NT2/D1 (cell line): ENCODE measurements at places on chromosomes 4 and X.
A peak's percentile ranks its signal among the peaks of the same experiment; 100 is the strongest.

DNA sequence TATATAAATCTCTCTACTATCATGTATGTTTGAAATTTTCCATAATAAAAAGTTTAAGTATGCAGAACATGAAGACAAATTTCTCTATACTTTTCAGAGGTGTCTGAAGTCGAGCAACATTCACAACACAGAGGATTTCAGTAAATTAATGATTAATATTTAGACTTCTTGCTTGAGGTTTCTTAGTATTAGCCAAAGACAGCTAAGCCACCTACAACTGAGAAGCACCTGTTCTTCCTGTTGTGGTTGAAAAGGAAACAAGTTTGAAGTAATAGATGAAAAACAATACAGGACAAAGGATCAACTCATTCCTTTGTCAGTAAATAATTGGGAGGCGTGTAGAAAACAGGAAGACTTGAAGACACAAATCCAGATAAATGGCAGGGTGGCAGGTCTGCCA, 21.1 kb downstream of the SCML1 start:
- DNase-seq: no peak

- DNase-seq: no peak
Measured at GRCh38 chr4:107261241-107261874, 225.2 kb upstream of the DKK2 start.

- no peak for DNase-seq
Measured at GRCh38 chr4:76458297-76458696, 23.3 kb downstream of the SHROOM3 start.

DNA sequence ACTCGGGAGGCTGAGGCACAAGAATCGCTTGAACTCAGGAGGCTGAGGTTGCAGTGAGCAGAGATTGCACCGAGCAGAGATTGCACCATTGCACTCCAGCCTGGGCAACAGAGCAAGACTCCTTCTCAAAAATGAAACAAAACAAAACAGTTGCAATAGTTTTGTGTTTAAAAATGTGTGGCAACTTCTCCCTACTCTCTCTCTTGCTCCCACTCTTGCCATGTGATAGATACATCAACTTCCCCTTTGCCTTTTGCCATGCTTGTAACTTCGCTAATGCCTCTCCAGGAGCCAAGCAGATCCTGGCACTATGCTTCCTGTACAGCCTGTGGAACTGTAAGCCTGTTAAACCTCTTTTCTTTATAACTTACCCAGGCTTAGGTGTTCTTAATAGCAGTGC, 52.5 kb upstream of the INTU start:
- DNase-seq: no peak

DNA sequence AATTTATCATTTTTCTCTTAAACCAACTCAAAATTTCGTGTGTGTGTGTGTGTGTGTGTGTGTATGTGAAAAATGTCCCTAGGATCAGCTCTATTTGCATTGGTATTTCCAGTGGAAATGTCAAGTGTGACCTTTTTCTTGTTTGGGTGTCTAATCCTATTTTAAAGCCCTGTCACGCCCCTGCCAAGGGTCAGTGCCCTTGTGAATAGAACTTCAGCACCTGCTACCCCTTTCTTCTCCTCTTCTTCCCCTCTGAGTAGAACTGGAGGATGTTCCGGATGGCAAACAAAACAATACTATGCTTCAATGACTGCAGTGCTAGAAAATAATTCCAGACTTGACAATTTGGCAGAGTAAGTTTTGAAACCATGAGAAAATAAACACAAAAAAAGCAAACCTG, 67.3 kb downstream of the SPRY1 start:
- DNase-seq: no peak

DNA sequence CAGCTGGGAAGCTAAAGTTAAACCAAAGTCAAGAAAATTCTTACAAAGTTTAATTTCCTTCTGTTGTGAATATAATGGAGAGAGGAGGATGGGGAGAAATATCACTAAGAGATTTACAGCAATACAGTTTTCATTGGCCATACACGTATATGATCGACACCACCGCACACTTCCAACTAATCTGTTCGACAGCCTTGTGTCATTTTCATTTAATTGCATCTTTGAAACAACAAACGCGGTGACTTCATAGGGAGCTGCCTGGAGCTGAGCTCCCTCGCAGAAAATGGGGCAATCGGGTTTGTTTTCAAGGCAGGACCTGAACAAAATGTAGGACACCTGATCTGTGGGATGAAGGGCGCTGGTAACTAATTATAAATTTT, 1.3 kb downstream of the PTPN13 start:
- no peak for DNase-seq

DNA sequence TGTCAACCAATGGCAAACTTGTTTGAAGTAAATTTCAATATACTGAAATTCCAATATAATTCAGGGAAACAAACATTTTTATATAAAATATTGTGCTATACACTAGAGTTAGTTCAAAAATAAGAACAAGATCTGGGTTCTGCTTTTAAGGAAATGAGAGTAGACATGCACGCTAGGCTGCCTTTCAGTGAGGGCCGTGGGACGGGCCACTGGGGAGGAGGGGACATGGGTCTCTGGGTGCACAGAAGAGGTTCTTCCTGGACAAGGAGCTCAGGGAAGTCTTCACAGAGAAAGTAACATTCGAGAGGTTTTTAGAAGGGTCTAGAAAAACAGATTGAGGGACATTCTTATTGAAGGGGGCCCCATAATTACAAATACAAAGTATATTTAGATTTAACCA, 64.4 kb downstream of the SHROOM3 start:
- no peak for DNase-seq

- no peak for DNase-seq
Measured at GRCh38 chrX:104432321-104432720, 133.7 kb upstream of the IL1RAPL2 start.

- DNase-seq: no peak
Measured at GRCh38 chr4:63553123-63553522, 856.1 kb downstream of the TECRL start.

DNA sequence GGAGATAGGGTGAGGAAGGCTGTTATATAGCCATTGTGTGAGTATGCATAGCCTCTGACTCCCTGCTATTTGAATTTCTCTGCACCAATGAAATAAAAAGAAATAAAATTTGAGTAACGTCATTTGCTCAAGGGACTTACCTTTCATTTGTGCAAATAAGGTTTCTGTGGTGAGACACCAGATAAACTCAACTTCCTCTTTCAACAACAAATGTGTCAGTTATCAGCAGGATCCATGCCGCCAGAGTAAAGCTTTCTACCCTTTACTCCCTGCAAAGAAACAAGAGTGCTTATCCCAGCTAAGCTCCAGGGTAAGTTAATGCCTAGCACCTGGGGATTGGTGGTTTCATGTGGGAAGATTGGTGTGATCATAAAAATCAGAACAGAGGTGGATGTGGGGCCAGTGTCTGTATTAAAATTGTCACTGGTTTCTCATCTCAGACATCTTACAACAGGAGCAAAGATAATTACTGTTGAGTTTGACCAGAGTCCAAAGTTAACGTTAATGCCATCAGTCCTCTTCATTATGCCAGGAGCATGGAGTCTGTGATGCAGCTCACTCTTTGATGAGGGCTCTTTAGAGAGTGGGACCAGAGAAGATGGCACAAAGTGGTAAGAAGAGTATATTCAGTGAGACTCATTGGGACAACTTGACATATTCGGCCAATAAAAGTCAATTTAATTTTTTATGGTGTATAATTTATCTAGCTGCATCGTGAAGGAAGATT, at the start of gene P2RY10:
P2RY10 (plus strand) TSS at position 206 of the 727 bp plus-strand sequence. CDS start 15,130 bp downstream, outside the sequence.
- DNase-seq: no peak

DNA sequence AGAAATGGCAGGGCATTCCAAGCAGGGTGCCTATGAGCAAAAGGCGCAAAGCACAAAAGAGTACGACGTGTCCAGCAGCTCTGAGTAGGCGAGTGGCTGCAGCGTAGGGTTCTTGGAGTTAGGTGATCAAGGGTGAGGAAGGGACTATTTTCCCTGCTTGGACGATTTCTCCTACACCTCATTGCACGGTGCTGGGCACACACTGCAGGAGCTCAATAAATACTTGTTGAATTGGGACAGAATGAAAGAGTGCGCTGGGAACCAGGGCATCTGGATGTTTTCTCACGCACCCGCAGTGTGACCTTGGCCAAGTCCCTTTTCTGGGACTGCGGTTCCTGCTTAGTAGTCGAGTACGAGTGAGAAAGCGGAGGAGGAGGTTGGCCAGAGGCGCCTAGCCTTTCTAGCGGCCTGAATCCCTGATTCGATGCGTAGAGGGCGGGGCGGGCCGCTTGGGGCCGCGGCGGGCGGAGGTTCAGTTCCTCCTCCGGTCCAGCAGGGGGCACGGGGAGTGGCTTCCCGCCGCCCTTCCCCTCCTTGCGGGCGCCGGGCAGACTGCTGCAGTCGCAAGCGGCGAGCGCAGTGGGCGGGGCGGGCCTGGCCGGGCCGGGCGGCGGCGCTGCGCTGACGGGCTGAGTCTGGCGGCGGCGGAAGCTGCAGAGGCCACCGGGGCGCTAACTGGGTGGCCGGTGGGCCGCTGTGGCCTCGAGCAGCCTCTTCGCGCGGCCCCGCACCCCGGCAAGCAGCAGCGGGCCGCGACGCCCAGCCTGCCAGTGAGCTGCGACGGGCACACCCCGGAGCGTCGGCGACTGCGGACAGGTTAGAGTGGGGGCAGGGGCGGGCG, at the start of gene FAM199X:
FAM199X (plus strand) TSS at position 560 of the 841 bp plus-strand sequence. CDS start 333 bp downstream, outside the sequence.
- peak; percentile 88 for DNase-seq

DNA sequence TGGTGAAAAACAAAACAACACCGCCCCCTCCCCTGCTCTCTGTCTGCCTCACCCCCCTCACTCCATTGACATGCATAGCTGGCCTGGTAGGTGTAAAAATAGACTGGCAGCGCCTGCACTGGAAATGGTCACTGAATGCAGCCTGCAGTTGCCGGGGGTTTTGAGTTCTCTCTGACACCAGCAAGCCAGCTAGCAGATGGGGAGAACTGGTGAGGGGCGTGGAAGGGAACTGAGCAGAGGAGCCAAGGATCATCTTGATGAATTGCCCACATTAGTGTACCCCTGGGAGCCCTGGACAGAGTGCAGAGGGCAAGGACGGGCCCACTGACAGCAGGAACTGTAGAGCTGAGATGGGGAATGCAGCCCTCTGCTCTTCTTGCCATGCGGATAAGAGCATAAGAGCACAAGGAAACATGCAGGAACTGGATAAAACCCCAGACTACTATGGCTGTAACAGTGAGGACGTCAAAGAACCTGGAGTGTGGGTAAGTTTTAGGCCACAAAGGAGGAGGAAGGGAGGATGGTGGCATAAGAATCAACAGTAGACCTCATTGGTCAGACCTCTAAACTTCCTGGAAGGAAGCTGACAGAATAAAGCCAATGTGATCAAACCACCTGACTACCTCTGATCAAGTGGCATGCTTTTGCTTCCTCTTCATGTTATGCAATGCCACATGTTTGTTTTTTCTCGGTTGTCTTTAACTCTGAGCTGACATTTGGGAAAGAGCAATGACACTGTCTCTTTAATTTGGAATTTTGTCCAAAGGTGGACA, 96.3 kb downstream of the ANK2 start:
- peak; percentile 62 for DNase-seq

- no peak for DNase-seq
Measured at GRCh38 chr4:7189475-7190277, 2.7 kb upstream of the SORCS2 start.

- DNase-seq: no peak
Measured at GRCh38 chr4:2257361-2258081, 4.4 kb downstream of the MXD4 start.

GRCh38 chr4:1544861-1545281, 138.6 kb upstream of the NKX1-1 start:
- no peak for DNase-seq

DNA sequence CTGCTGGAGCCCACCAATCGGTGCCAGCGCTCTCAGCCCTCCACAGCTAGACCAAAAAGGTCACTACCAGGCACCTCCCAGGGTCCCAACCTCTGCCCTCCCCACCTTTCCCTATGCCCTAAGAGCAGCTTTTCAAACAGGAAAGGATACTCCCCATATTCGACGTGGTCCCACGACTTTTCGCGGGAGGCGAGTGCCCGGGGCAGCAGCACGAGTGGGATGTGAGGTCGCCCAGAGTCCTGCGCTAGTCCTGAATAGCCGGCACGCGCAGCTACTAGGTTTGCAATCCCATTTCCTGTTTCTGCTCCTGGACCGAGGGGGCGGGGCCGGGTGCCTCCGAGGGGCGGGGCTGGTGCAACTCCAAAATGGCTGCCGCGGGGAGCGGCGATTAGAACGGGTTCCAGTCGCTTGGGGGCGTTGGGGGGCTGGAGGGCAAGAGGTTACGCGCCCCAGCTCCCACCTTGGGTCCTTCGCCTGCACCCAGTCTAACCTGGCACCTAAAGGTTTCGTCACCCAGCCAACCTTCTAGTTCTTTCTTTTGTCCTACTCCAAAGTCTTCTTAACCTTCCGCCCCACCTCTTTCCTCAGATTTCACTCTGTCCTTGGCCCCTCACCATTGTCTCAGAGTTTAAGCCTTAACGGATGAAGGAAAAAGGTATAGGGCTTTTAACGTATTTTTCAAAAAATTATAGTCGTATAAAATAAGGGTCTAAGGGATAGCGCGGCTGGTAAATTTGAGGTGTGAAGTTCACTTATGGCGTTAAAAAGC, 85.0 kb upstream of the TENT5D start:
- DNase-seq: peak; percentile 56

GRCh38 chrX:152641256-152641875, 3.7 kb downstream of the GABRQ start:
- peak; percentile 51 for DNase-seq

DNA sequence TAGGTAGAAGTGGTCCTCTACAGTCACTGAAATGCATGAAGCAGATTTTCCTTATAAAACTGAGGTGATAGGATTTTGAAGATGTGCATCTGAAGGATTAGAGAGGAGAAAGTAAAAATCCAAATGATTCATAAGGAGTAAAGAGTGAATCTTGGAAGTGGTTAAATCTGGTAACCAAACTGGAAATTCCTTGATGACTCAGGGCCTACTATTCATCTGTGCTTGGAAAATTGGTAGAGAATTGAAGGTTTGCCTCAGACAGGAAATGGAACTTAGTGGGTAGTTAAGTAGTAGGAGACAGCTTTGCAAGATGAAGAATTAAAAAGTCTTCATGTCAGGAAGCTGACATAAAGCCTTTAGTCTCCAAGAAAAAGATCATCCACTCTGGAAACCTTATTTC, 368.9 kb upstream of the CTSO start:
- no peak for DNase-seq

GRCh38 chr4:113784497-113785250, 23.1 kb upstream of the CAMK2D start:
- no peak for DNase-seq

DNA sequence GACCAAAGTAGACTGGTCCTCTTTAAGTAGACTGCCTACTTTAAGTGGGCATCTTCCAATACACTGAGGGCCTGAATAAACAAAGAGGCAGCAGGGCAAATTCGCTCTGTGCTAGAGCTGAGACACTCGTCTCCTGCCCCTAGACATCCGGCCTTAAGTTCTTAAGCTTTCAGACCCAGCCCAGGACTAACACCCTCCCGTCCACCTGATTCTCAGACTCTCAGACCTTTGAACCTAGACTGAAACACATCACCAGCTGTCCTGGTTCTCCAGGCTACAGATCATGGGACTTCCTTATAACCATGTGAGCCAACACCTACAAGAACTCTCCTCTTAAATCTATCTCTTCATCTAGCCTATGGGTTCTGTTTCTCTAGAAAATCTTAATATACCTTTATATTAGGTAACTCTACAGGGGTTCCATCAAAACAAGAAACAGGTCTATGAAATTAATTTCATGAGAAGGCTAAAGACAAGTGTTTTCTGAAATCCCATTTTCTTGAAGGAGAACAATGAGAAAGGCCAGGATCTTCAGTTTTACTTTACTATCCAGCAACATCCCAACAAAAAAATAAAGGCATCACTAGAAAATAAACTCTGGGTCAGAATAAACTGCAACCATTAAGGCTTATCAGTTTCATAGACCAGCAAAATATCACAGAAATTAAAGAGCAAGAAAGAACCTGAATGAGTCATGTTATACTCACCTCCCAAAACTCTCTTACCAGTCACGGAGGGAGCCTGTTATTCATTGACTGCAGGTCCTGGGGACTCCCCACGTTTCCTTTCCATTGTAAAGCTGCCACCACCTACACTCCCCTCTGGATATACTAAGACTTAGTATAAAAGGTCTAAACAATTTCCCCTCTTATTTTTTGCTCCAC, 14.8 kb downstream of the ADGRA3 start:
- DNase-seq: no peak
